ENCODE measurements at places on chromosomes 6 and 20. TPM values are rescaled to one million over a fixed set of nuclear protein-coding genes. Genes with fewer than 3 reads are reported as not detected.

Gene SOX12
- total RNA-seq: 2.2 TPM

Gene C6orf141
- 2.6 TPM for total RNA-seq

Gene WFDC2
- not detected for total RNA-seq

Gene KHDC1
- total RNA-seq: 5.5 TPM

Gene GGTLC1
- not detected for total RNA-seq

Gene LPA
- not detected for total RNA-seq

Gene AFDN
- total RNA-seq: 13.5 TPM

Gene LPIN3
- 0.79 TPM for total RNA-seq
